BJ (cell line): ENCODE measurements at places on chromosomes 4 and X. TPM values are rescaled to one million over a fixed set of nuclear protein-coding genes. Genes with fewer than 3 reads are reported as not detected.

The NLGN4X gene
- 0.48 and 1.1 TPM in 2 replicates for polyA plus RNA-seq

The MAGEA2 gene
- polyA plus RNA-seq, result not detected in 2 replicates

The LUZP4 gene
- polyA plus RNA-seq, result not detected in 2 replicates

The PFKFB1 gene
- polyA plus RNA-seq, result 0.10 and 0.15 TPM in 2 replicates

The UGT2A1 gene
- not detected in 2 replicates for polyA plus RNA-seq

The FAM156A gene
- 27.6 and 33.3 TPM in 2 replicates for polyA plus RNA-seq
